ENCODE measurements at places on chromosomes 6 and 20. TPM values are rescaled to one million over a fixed set of nuclear protein-coding genes. Genes with fewer than 3 reads are reported as not detected.

DNA sequence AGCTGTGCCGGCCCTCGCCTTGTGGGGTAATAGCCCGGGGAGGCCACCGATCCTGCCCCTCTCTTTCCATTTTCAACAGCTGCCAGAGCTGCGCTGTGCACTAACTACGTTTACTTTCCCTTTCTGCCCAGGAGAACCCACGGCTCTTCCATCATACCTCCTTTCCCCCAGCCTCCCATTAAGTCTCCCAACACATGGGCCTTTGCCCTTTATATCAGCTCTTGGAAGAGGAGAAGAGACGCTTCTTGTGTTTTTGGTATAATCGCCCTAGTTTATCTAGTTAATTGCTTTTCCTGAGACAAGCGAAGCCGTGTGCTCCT is 637 bp downstream of the UBR2 start:
- H3K4me1 ChIP-seq: no peaks in the 10 kb centered on the region
- H3K27ac ChIP-seq: peak overlapping the region; percentile 93
- H3K27me3 ChIP-seq: no peaks in the 10 kb centered on the region
- DNase-seq: no peak
- H3K36me3 ChIP-seq: no peaks in the 10 kb centered on the region

- no peak overlapping the region for H3K27ac ChIP-seq
- H3K4me3 ChIP-seq: no peak overlapping the region
- no peaks in the 10 kb centered on the region for H3K36me3 ChIP-seq
- no peaks in the 10 kb centered on the region for H3K4me1 ChIP-seq
- no peak for DNase-seq
These were observed 157.9 kb upstream of the MARCKS start for GRCh38 chr6:113699239-113699638.

DNA sequence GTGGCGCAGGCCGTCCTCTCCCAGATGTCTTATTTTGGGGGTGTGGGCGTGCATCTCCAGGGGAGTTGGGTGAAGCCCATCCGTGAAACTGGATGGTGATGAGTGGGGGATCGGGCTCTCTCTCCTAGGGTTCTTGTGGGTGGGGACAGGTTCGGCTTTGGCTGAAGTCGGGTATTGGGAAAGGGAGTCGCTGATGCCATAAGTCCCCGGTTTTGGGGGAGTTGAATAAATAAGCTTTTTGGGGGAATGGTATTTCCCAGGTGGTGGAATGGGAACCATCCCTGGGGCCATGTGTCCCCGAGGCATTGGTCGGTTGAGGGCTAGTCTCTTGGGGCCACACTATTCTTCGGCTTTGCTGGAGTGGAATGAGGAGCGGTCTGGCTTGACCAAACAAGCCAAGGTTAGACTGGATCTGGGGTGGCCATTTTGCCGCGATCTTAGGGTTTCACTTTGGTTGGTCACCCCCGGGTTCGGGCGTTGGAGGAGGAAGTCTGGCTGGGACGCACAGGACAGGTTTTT is 481 bp downstream of the ZNF133 start:
- DNase-seq: no peak
- peak overlapping the region; percentile 86 for H3K27ac ChIP-seq
- H3K27me3 ChIP-seq: no peaks in the 10 kb centered on the region
- no peaks in the 10 kb centered on the region for H3K36me3 ChIP-seq

DNA sequence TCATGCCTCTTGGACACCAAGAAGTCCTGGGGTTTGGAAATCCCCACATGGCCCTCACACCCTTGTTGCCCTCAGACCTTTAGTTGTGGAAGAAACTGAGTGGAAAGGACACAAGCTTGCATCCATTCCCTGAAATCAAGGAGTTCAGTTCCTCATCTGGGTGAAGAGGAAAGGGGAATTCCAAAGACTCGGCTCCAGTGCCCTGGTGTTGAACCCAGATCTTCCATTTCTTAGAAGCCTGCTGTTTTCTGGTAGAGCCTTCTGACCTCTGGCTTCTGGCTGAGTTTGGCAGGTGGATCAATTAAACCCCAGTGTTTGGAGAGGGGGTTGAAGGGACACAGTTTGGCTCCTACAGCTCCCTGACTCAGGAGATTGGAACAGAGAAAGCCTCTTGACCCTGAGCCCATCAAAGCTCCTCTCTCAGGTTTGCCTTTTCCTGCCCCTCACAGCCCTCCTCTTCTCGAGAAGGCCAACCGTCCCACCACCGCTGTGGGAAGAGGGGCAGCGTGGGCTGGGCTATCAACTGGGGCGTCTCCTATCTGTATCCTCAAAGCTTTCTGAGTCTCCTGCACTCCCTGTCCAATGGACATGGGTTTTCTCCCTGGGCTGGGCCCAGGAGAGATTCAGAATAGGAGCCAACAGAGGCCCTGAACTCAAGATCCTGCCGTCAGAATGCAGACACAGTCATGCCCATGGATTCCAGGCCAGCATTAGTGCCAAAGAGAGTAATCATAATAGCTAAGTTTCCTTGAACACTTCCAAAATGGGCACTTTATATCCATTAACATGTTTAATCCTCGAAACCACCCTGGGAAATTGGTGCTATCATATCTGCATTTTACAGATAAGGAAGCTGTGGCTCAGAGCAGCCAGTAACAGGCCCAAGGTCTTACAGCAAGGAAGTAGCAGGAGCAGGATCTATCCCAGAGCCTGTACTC is 146.2 kb downstream of the VEGFA start:
- no peaks in the 10 kb centered on the region for H3K27me3 ChIP-seq
- no peak overlapping the region for H3K4me3 ChIP-seq
- H3K4me1 ChIP-seq: peaks cover 11% of the 10 kb centered on the region
- peak overlapping the region; percentile 76 for H3K27ac ChIP-seq

DNA sequence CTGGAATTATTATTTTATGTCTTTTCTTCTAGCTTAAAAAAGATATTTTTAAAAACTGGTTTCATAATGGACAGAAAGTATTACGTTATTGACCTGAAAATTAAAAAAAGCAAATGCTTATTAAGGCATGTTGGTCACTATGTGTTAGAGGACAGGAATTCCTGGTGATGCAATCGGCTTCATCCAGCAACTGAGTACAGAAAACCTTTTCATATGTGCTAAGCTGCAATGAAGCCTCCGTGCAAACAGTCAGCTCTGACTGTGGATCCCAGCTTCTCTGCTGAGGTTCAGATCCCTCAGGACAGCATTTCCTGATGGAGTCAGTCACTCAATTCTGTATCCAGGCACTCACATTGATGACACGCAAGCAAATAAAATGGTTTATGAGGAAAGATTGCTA is 22.7 kb upstream of the BMP2 start:
- no peak overlapping the region for H3K4me3 ChIP-seq
- H3K27me3 ChIP-seq: no peaks in the 10 kb centered on the region
- DNase-seq: no peak
- H3K27ac ChIP-seq: no peak overlapping the region
- H3K36me3 ChIP-seq: no peaks in the 10 kb centered on the region
- H3K4me1 ChIP-seq: no peaks in the 10 kb centered on the region

- H3K27ac ChIP-seq: peak overlapping the region; percentile 64
- no peaks in the 10 kb centered on the region for H3K27me3 ChIP-seq
- no peak overlapping the region for H3K4me3 ChIP-seq
- H3K36me3 ChIP-seq: no peaks in the 10 kb centered on the region
- DNase-seq: peak; percentile 53
These were observed 136.4 kb downstream of the OR2B2 start for GRCh38 chr6:27775796-27776184.

- no peak for DNase-seq
- H3K4me3 ChIP-seq: no peak overlapping the region
- no peaks in the 10 kb centered on the region for H3K4me1 ChIP-seq
- H3K27ac ChIP-seq: no peak overlapping the region
- no peaks in the 10 kb centered on the region for H3K27me3 ChIP-seq
These were observed 88.0 kb downstream of the CDS2 start for GRCh38 chr20:5214826-5215225.

DNA sequence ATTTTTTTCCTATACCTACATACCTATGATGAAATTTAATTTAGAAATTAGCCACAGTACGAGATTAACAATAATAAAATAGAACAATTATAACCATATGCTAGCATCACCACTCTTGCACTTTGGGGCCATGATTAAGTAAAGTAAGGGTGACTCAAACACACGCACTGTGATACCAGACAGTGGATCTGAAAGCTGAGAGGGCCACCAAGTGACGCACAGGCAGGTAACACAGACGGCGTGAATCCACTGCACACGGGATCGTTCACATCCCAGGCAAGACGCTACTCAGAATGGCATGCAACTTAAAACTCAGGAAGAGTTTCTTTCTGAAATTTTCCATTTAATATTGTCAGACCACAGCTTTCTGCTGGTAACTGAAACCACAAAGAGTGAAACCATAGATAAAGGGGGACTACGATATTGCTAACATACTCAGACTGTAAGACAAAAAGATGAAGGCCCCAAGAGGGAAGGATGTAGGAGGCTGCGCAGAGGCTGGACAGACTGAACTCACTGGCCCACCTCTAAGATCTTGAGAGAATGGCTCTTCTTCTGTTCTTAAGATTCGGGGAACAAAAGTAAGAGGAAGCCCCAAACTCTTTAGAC is 17.9 kb downstream of the RRBP1 start:
- peaks cover 6% of the 10 kb centered on the region for H3K4me1 ChIP-seq
- no peak for DNase-seq
- no peaks in the 10 kb centered on the region for H3K36me3 ChIP-seq
- no peaks in the 10 kb centered on the region for H3K27me3 ChIP-seq
- no peak overlapping the region for H3K4me3 ChIP-seq

DNA sequence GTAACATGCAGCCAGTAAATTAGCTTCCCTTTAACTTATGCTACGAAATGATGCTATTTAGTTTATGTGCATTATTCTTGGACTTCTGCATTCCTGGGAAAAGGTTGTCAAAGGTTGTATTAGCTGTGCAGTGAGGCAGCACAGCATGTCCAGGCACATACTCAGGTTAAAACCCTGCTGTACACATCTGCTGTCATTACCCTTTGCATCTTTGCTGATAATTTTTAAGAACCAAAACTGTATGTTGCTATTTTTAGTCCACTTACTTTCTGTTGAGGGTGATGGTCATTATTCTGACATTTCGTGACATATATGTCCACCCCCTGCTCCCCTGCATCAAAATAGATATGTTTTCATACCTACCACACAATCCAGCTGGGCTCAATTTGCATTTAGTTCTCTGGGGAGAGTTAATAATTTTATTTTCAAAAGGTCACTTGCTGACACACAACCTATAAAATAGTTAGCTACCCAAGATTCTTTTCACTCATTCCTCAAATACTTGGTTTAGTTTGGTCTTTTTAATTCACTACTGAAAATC is 142.5 kb upstream of the SPACA1 start:
- H3K36me3 ChIP-seq: no peaks in the 10 kb centered on the region
- no peaks in the 10 kb centered on the region for H3K27me3 ChIP-seq
- H3K27ac ChIP-seq: no peak overlapping the region
- no peak for DNase-seq
- H3K4me1 ChIP-seq: no peaks in the 10 kb centered on the region
- no peak overlapping the region for H3K4me3 ChIP-seq

GRCh38 chr20:53676519-53676822 is 82.8 kb upstream of the ZNF217 start:
- no peaks in the 10 kb centered on the region for H3K36me3 ChIP-seq
- no peak overlapping the region for H3K4me3 ChIP-seq
- no peak overlapping the region for H3K27ac ChIP-seq
- peaks cover 5% of the 10 kb centered on the region for H3K4me1 ChIP-seq
- DNase-seq: no peak

- H3K27me3 ChIP-seq: no peaks in the 10 kb centered on the region
- no peaks in the 10 kb centered on the region for H3K4me1 ChIP-seq
- DNase-seq: no peak
- H3K4me3 ChIP-seq: no peak overlapping the region
- no peak overlapping the region for H3K27ac ChIP-seq
These were observed 151.9 kb downstream of the CFAP61 start for GRCh38 chr20:20204256-20204655.

DNA sequence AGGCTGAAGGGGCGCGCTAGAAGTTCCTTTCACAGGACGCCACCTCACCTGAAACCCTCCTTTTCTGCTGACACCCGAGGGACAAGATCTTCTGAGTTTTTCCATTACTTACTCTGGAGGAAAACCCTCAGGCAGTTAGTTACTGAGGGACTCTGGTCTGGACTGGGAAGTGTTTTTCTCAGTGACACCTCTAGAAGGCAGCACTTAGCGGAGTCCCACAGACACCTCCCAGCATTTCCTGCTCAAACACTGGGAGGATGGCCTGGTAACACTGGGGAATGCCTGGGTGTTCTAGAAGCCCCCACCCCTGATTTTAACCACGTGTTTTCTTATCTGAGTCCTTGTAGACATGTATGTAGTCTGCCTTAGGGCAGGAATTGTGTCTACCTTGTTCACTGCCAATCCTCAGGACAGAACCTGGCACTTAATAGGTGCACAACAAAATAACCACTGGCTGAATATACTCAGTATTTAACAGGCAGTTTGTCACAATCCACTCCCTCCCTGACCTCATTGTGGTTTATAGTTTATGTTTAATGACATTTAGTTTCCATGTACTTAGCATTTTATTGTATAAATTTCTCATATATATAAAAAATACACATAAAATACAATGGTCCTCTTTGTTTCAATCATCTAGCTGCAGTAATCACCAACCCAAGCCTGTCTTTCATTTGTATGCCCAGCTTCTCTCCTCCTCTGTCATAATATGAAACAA is 4.8 kb downstream of the GSTA3 start:
- no peak overlapping the region for H3K27ac ChIP-seq
- no peak overlapping the region for H3K4me3 ChIP-seq
- H3K4me1 ChIP-seq: no peaks in the 10 kb centered on the region

DNA sequence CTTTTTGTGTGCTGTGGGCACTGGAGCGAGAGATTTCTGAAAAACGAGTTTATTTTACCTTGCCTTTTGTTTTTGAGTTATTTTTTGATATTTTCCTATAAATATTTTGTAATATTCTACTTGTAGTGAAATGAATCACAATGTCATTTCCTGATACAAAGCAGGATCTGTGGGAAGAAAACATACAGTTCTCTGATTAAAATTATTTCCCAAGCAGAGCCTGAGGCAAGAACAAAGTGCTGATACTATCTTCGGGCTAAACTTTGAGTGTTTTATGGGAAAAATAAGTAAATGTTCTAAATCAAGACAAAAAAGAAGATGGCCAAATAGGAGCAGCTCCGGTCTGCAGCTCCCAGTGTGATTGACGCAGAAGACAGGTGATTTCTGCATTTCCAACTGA is 33.7 kb upstream of the ELOVL5 start:
- no peak overlapping the region for H3K4me3 ChIP-seq
- no peaks in the 10 kb centered on the region for H3K36me3 ChIP-seq
- H3K4me1 ChIP-seq: no peaks in the 10 kb centered on the region
- DNase-seq: no peak

GRCh38 chr6:167129159-167129558 is 6.3 kb downstream of the CCR6 start:
- H3K4me3 ChIP-seq: no peak overlapping the region
- H3K36me3 ChIP-seq: no peaks in the 10 kb centered on the region
- no peaks in the 10 kb centered on the region for H3K4me1 ChIP-seq
- DNase-seq: no peak
- no peak overlapping the region for H3K27ac ChIP-seq

TRIM27 gene
- total RNA-seq: 47.7 TPM

PAX1 gene
- total RNA-seq: not detected

MAPK13 gene
- 166 TPM for total RNA-seq

NT5E gene
- total RNA-seq: 18.6 TPM

ANGPT4 gene
- total RNA-seq: not detected

ANKRD66 gene
- total RNA-seq: not detected

KIF25 gene
- 0.21 TPM for total RNA-seq

Data from colonic mucosa (tissue), 4 donors.